Progenitor cell of endocrine pancreas (in vitro differentiated cells): ENCODE measurements at places on chromosomes 1 and 21.

DNA sequence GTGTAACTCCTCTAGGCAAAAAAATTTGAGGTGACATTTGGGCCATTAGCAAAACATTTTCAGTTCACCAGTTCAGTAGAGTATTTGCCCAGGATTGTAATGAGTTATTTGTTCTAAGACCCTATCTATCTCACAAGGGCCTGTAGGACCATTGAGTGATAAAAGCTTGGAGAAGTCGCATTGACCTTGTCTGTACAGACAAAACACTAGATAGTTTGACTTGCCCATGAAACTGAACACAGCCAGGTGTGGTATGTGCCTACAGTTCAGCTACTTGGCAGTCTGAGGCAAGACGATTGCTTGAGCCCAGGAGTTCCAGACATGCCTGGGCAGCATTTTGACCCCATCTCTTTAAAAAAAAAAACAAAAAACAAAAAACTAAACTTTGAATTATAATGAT, 3.1 kb downstream of the ATP5IF1 start:
- DNase-seq, result no peak

GRCh38 chr1:172960019-172960418, 90.7 kb downstream of the TNFSF18 start:
- DNase-seq, result no peak

- no peak for DNase-seq
Observed at GRCh38 chr1:22587247-22587646, 24.0 kb downstream of the EPHA8 start.

DNA sequence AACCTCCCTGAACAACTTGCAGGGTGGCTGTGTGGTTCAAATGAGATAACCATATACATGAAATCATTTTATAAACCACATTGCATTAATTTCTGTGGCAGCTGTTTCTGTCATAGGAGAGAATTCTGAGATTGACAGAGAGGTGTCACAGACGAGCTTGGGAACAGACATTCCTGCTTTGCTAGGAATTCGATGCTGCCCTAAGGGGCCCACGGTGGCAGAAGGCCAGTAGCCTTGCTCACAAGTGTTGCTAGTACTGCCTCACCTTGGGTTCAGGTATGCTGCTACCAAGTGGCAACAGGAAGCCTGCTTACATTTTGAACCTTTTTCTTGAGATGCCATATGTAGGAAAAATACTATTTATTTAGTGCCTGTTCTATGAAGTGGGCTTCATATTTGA, 13.4 kb downstream of the KCNA10 start:
- no peak for DNase-seq

DNA sequence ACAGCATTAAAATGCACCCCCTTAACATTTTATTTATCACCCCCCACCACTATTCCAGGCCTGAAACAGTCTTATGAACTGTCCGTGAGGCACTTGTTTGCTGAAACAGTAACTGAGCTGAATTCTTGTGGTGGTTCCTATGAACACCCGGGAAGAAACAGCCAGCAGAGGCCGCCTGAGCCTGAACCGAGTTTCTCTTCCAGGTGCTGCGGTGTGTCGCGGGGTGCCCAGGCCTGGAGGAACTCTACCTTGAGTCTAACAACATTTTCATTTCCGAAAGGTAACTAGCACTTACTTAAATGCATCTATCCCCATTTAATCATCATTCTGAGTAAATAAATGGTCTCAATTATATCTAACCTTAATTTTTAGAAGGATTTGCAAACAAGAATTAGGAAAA, 66.8 kb downstream of the TBCE start:
- DNase-seq, result no peak
